ENCODE measurements at places on chromosomes 2 and 18. TPM values are rescaled to one million over a fixed set of nuclear protein-coding genes. Genes with fewer than 3 reads are reported as not detected.

The INPP5D gene
- total RNA-seq = under 0.01 TPM

The GCKR gene
- 1.4 TPM for total RNA-seq

The DNAH7 gene
- 2.9 TPM for total RNA-seq

DNA sequence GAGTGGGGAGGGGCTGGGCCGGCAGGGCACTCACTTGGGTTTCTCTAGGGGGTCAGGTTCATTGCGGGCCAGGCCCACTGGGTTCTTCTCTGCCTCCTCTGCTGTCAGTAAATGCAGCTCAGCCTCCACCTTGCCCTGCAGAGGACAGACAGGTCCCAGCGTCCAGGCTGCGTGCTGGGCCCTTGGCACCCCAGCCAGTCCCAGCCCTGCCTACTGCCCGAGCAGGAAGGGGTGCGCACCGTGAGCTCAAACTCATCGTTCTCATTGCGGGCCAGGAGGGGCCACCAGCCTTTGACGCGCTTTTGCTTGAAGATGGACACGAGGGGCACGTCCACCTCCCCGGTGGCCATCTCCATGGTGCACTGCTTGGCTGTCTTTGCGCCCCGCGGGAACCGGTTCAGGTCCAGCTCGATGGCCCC lies 17.3 kb downstream of the OTOF start:
- no peak for DNase-seq

GRCh38 chr2:119106301-119106897 lies 52.2 kb downstream of the C1QL2 start:
- DNase-seq = no peak

DNA sequence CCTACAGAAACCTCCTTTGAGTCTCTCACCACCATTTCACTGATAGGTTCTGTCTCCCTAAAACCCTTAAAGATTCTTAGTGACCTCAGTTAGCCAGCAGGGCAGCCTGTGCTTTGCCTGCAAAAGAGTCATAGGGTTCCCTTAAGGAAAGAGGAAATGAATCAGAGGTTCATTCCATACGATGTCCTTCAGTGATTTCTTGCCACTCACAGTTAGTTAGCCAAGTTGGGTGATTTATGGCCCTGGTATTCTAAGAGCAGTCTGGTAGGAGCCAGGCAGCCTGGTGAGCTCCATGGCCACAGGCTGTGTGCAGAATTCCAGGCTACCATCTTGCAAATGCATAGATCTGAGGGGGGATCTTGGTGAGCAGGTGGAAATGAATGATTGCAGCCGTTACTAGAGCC lies 18.7 kb upstream of the CCBE1 start:
- peak; percentile 94 for DNase-seq

GRCh38 chr18:340044-340443 lies 72.2 kb upstream of the THOC1 start:
- no peak for DNase-seq

DNA sequence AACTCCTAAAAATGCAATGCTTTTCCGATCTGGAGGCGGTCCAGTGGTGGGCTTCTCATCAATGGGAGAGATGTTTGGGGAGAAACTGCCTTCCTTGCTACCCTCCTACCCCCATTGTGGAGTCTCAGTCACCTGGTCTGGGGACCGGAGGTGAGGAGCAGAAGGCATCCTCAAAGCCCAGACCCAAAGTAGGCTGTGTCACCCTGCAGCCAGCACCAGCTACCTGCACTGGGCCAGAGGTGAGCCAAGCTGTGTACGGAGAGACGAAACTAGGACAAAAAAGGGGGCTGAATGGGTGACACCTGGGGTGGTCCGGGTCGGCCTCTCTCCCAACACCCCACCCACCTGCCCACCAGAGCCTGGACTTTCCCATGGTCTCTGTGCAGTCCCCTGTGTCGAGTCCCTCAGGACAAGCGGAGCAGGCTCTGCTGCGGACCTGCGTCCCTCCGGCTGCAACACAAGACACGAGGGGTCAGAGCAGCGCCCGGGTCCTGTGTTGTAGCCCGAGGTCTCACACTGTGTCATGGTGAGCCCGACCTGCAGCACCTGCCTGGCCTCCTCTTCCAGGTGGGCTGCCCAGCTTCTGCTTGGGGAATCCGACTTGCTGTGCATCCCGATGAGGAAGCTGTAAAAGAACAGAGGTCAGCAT lies 68.0 kb upstream of the RMP24 start:
- no peak for DNase-seq

The IL36A gene
- total RNA-seq = not detected

The PLA2R1 gene
- total RNA-seq = 19.9 TPM

The HDLBP gene
- total RNA-seq = 1,414 TPM

The DPP10 gene
- total RNA-seq = not detected

DNA sequence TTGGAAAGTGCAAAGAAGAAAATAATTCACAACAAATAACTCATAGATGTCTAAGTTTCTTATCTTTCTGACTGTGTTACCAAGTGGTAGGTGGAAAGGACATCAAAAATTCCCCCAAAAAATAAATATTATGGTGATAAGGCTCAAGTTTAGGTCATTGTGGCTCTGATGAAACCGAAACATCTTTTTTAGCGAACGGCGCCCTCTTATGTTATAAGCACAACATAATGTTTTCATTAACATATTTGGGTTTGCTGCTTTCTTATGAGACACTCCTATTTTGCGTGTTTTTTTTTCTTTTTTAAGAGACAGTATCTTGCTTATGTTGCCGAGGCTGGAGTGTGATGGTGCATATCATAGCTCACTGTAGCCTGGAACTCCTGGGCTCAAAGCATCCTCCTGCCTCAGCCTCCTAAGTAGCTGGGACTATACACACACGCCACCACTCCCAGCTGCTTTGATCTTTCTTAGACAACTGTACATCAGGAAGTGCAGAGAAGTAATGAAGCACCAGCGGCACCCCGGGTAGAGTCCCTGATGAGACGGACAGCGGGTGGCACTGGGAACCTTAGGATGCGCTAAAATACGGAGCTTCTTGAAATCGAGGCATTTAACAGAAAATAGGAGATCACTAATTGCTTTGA lies 38.5 kb upstream of the SLC35G4 start:
- no peak for DNase-seq

- DNase-seq = peak; percentile 63
These were observed 35.0 kb downstream of the RTN4 start for GRCh38 chr2:55014962-55015939.

- no peak for DNase-seq
These were observed 889.3 kb upstream of the CELF4 start for GRCh38 chr18:38454764-38455469.

The ALPG gene
- not detected for total RNA-seq

GRCh38 chr2:68040078-68040477 lies 22.7 kb downstream of the C1D start:
- no peak for DNase-seq

DNA sequence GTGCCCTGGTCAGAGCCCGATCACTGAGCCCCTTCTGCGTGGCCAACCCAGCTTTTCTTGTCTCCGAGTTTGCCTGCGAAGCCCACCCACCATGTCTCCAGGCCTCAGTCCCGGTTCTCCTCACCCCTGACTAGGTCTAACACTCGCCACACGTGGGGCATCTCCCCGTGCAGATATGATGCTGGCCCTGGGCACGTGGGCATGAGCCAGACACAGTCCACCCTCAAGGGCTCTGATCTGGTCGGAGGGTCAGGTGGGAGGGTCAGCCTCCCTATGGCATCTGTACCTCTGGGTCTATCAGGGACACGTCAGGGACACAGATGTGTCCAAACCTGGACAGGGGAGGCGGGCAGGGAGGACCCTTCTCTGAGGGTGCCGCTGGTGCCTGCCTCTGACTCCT lies 95.4 kb downstream of the RHOB start:
- no peak for DNase-seq

DNA sequence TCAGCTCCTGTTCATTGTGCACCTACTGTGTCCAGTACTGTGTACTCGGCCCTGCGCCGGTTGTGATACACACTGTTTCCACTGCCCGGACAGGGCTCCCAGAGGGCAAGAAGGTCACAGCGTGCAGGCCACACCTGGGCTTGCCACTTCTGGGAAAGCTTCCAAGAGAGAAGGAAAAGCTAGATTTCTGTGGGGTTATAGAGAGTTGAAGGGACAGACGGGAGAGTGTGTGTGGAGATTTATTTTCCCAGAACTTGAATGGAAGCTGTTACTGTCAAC lies 3.8 kb upstream of the CNDP1 start:
- DNase-seq = no peak

GRCh38 chr2:39210846-39211245 lies 32.9 kb downstream of the CDKL4 start:
- no peak for DNase-seq

DNA sequence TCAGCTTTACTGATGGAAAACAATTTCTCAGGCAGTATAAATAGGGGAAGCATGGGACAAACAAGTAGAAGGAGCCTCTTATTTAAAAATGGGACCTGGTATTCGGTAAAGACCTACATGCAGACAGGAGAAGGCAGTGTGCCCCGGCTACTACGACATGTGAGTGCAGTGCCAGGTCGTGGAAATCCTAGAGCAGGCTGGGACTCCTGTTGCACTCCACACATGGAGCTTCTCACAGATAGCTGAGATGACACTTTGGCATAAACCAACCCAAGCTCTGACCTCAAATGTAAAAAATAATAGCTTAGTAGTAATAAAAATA lies 885 bp upstream of the DSEL start:
- no peak for DNase-seq

GRCh38 chr18:10142056-10142455 lies 228.2 kb downstream of the VAPA start:
- DNase-seq = no peak

The IL36B gene
- not detected for total RNA-seq

GRCh38 chr18:10234281-10234680 lies 220.2 kb upstream of the APCDD1 start:
- peak; percentile 30 for DNase-seq

GRCh38 chr2:12399240-12399639 lies 317.5 kb upstream of the TRIB2 start:
- DNase-seq = no peak

The EGR4 gene
- total RNA-seq = not detected

The SERPINB10 gene
- total RNA-seq = 0.29 TPM

DNA sequence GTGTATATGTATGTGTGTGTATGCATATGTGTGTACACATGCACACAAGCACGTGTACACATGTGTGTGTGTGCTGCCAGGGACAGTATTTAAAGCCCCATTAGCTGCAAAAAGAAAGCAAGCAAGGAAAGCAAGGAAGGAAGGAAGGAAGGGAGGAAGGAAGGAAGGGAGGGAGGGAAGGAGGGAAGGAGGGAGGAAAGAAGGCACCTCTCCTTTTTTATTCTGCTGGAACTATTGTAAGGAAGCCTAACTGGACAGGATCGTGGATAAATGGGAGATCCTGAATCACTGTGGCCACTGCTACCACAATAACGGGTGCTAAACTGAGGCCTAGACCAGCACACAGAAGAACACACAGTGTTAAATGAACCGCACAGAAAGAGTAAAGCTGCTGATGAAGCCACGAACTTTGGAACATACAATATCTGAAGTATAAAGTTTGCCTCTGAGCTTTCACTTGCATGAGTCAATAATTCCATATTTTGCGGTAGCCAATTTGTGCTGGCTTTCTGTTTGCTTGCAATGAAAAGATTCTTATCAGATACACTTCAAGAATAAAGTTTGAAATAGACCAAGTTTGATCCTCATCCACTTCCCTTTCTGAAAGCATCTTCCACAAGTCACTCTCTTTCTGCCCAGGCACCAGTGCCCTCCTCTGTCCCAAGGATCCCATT lies 15.5 kb downstream of the CACNB4 start:
- no peak for DNase-seq

The GPR75 gene
- total RNA-seq = 1.8 TPM

The AGXT gene
- not detected for total RNA-seq

DNA sequence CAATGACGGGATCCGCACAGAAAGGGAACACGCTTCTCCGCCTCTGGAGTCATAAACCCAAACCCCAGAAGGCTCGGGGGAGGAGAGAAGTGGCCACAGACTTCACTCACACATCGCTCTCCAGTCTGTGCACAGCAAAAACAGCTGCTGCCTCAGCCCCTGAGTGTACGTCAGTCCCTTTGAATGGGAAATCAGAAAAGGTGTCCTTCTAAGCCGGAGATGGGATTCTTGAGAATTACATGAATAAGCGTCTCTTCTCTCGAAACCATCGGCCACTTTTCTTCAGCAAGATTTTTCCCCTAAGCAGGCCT lies 78.3 kb downstream of the PDCL3 start:
- no peak for DNase-seq

DNA sequence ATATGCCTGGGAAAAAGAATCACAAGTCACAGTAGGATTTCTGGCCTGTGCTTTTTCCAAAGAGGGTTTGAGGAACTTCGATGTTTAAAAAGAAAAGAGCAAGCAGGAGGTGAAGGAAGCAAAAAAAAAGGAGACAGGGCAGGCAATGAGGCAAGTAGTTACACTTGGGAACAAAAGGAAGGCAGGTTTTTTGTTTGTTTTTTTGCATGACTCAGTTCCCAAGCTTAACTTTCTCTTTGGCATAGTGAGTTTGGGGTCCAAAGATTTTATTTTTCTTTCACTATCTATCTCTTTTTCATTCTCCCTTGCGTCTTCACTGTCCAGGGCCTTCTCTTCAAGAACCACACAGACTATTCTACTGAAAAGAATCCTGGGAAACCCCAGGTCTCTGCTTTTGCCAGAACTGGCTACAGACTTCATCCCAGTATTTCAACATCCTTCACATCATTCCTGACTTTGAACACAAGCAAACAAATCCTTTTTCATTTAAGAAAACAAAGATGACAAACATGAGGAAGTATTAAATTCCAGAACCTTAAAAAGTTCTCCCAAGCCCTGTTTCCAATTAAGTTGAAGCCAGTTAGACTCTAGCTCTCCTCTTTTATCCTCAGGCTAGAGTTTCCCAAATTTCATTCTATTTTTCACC lies 210.7 kb upstream of the RND3 start:
- peak; percentile 39 for DNase-seq

The LONRF2 gene
- under 0.01 TPM for total RNA-seq

Data from osteoblast (primary cell).